ENCODE measurements at places on chromosomes 6 and 20.
A peak's percentile ranks its signal among the peaks of the same experiment; 100 is the strongest.

DNA sequence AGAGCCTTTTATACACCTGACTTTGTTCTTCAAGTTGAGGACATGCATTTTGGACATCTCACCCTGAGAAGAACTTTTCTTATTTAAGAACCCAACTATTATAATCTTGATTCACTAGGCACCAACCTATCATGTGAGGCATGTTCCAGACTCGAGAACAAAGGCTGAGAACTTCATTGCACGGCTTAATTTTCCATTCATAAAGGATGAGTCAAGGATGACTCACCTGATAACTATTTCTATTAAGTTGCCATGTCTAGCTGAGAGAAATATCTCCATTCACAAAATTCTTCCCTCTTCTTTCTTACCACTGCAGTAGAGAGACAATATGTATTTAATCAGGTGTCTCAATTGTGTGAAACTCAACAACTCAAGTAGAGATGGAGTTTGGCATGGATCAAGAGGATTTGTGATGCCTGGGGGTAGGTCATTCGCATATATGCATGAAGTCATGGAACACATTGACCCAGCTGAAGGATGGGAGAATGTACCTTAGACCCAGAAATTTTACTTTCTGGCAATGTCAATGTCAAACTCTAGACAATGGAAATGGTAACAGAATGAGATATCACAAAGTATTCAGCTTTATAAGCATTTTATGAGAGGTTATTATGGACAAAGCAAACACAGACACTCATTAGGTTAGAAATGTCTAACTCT is 208.7 kb upstream of the PRND start:
- DNase-seq: no peak

- no peak for DNase-seq
Observed at GRCh38 chr20:57313230-57313629, 16.4 kb upstream of the SPO11 start.

- no peak for DNase-seq
Observed at GRCh38 chr6:135624402-135625295, 127.1 kb upstream of the AHI1 start.

- no peak for DNase-seq
Observed at GRCh38 chr6:34126419-34126818, 19.5 kb downstream of the GRM4 start.

GRCh38 chr20:48898896-48899530 is 22.5 kb upstream of the ARFGEF2 start:
- no peak for DNase-seq

- DNase-seq: no peak
Observed at GRCh38 chr6:156946370-156946936, 169.3 kb downstream of the ARID1B start.

DNA sequence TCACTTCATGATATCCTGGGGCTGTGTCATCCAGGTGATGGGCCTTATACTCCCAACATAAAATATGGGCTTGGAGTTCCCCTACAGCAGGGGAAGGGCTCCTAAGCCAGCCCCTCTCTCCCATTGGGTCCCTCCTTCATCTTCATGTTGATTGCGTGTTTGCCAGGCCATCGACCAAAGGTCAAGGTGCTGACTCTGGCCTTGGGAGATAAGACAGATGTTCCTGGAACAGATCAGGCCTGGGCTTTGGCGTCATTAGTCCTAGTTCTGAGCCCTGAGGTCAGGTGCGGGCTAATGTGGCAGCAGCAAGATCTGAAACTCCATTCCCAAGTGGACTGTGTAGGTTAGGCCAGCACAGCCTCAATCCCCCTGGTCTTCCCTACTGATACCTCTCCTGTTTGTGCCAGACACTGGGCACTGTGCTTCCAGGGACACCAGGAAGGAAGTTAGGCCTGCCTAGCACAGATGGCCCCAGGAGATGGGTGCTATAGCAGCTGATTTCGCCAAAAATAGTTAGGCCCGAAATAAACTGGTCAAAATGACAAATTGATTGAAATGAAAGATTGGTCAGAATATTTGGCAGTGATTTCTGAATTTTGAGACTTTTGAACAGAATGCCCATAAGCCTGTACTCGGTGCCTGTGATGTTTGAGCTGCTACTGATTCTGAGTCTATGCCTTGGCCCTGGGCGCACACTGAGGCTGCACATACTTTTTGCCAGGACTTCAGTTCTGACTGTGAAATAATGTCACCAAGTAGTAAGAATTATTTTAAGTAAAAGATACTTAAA is 28.8 kb downstream of the EPB41L1 start:
- DNase-seq: no peak

DNA sequence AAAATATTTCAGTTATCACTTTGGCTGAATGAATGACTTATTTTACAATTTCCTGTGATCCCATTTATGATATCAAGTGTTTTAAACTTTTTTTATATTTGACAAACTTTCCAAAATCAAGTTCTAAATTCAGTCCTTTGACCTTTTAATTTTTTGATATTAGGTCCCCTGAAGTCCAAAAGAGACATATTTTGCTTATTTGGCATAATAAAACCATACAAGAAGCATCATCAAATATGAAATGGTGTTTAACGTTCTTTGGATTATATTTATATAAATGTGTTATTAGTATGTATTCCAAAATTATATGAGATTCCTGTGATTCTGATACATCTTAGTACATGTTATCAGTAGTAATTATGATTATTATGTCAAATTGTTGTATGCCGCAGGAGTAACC is 38.7 kb downstream of the ZNF133 start:
- no peak for DNase-seq

DNA sequence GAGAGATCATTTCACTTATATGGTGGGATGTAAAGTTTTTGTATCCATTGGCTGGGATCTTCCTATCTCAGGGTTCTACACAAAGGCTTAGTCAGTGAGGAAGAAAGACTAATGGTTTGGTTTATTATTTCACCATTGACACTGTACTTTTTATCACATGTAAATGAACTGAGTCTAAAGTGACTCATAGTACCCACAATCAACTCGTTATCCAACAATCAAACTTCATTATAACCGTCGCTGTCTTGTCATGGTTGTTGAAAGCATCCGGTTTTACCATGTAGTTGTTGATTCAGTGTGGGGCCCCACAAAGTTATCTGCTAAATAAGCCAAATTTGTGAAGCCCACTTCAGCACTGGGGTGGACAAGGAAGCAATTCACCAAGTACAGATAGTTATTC is 55.8 kb upstream of the MTRF1L start:
- DNase-seq: no peak

DNA sequence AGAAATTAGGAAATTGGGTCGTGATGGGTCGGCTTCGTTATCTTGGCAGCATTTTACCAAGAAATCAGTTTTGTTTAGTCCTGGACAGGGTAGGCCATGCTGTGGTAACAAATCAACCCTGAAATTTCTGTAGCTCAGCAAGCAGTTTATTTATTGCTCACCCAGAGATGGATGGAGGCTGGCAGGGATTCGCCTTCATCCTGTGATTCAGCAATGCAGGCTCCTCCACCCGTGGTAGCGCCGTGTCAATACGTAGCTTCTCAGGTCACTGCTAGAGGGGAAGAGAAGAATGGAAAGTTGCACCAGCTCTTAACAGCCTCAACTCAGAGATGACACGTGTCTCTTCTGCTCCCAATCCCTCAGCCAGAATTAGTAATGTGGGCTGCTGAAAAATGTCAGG is 157.0 kb upstream of the SGK1 start:
- no peak for DNase-seq

GRCh38 chr20:32482442-32483261 is 102.5 kb downstream of the NOL4L start:
- peak; percentile 33 for DNase-seq

DNA sequence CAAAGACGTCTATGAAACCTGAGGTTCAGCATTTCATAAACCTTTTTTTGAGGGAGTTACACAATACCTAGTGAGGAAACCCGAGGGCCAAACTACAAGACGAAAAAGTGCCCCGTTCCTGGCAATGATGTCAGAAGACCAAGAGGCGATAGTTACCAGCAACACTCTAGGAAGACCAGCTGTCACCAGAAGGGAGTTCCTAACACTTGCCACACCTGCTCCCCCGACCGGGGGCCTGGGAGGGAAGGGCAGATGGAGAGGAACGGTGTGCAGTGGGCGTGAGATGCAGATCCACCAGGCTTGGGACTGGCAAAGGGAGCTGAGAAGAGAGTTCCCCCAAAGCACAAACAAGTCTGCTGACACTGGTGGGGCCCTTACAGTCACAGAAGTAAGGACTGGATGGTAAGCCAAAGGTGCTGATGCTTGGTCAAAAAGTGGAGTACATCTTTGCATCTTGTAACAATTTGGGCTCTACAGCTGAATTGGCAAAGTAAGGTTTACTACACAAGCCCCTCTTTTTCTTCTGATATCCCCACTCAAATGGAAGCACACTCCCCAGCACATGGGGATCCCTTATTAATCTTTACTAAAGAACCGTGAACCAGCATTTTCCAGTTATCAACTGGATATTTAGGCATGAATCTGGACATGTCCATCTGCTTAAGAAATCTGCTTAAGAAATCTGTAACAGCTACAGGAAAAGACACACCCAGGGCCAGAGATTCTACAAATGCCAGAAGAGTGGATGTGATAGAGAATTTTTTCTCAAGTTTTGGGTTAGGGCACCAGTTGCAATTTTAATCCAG is 38.5 kb downstream of the PANK2 start:
- DNase-seq: peak; percentile 30

GRCh38 chr20:47125508-47125757 is 230.8 kb downstream of the EYA2 start:
- DNase-seq: no peak

DNA sequence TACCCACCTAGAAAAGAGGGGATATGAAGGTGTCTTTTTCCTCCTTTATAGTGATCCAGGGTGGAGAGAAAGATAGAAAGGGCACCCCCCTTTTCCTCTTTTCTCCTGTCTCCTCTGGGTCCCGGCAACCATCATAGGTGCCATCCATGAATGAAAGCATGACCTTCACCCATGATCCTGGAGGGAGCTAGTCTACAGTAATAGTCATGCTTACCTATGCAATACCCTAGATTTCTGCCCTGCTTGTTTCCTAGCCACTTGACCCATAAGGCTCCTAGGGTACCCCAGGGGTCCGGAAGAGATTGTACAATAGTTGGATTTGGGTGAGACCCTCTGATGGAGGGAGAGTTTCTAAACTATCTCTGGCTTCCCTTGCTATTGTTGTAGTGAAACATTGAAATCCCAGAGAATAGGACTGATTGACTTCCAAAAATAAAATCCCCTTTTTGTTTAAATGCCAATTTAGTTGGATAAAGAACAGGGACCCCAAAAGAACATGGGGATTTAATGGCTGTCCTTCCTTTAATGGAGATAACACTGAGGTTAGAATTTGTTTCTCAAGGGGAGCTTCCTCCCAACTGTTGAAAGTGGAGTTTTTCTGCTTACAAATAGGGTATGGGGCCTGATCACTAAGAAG is 366.8 kb upstream of the KHDRBS2 start:
- no peak for DNase-seq

GRCh38 chr6:154773610-154774089 is 40.4 kb downstream of the SCAF8 start:
- DNase-seq: no peak

- DNase-seq: no peak
Observed at GRCh38 chr6:47162793-47163192, 120.7 kb upstream of the ADGRF1 start.

GRCh38 chr6:7910298-7910653 is 312 bp downstream of the TXNDC5 start:
- DNase-seq: peak; percentile 42

- DNase-seq: no peak
Observed at GRCh38 chr6:70846207-70846835, 110.5 kb downstream of the B3GAT2 start.

GRCh38 chr6:129992881-129993280 is 25.5 kb upstream of the L3MBTL3 start:
- DNase-seq: no peak

DNA sequence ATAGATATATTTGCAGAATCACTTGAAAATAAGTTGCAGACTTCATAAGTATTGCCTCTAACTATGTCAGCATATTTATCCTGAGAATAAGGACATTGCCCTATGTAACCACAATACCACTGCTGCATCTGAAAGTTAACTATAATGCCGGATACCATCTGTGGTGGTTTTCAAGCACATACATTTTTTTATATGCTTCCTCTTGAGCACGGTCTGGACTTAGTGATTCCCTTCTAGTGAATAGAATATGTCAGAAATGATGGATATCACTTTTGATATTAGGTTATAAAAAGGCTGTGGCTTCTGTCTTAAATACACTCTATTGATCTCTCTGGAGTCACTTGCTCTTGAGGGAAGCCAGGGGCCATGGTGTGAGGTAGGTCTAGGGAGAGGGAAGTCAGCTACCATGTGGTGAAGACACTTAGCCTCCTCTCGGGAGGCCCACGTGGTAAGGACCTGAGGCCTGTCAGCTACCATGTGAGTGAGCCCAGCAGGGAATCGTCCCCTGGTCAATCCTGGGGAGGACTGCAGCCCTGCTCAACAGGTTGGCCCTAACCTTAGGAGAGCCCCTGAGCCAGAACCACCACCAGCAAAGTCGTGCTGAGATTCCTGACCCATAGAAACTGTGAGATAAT is 57.5 kb downstream of the CCDC170 start:
- DNase-seq: no peak

DNA sequence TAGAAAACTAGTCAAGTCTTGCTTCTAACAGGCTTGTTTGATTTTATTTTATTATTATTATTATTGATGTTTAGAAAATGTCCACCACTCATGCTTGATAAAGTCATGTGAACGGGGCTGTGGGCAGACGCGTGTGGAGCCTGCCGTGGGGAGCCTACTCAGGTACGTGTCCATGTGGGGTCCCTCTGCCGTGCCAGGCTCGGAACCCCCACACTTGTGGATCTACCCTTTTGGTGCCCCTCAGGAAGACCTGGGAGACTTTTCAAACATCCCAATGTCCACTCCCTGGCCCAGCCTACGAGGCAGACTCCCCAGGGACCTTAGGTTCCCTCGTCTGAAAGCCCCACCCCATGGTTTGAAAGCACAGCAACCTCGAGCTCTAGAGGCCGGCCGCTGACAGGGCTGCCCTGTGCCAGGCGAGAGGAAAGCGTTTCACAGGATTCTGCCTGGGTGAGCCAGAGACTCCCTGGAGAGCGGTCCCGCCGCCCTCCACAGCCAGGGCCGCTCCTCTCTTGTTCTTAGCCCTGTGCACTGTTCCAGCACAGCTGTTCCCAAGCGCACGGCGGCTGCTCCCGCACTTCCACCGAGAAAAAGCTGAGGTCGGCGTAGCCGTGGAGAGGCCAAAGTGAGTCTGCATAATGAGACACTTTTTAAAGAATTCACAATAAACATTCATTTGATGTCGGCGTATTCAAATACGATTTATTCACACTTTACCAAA is 249.7 kb downstream of the TTLL2 start:
- DNase-seq: no peak

GRCh38 chr20:62787321-62787720 is 9.0 kb upstream of the MRGBP start:
- DNase-seq: no peak

DNA sequence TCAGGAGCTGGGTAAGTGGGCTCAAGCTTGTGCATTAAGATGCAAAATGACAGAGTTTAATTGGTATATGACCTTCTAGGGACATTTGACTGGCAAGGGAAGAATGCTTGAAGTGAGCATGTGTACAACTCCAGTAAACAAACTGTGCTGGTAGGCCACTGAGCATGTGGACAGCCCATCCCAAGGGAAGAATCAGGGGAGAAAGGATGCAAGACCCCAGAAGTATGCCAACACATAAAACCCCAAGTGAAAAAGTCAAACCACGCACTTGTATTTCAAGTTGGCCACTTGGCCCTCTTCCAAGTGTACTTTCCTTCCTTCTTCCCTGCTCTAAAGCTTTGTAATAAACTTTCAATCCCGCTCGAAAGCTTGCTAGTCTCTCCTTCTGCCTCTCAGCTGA is 10.4 kb upstream of the THBD start:
- no peak for DNase-seq

- DNase-seq: no peak
Observed at GRCh38 chr6:43837507-43837906, 67.5 kb downstream of the VEGFA start.

- DNase-seq: no peak
Observed at GRCh38 chr20:45098103-45098773, 2.7 kb downstream of the KCNS1 start.

All from NAMALWA (cell line).